ENCODE measurements at places on chromosomes 4 and X.

DNA sequence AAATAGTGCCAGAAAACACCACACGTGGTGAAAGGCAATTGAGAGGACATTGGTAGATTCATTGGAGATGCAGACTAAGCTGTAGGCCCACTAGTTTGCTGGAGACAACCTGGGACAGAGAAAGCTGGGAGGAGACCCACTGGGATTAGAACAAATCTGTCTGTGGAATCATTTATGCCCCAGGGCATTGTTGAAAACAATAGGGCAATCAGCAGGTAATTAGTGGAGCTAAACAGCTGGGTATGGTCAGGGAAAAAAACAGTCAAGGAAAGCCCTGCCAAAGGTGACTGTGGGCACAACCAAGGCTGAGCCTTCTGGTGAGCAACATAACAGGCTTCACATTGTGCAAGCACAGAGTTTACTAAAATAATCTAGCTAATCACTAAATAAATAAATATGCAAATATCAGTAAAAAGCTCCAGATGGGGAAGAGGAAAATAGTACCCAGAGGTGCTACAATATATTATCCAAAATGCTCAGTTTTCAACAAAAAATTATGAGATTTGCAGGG is 9.0 kb downstream of the TCEAL3 start:
- DNase-seq, result no peak

DNA sequence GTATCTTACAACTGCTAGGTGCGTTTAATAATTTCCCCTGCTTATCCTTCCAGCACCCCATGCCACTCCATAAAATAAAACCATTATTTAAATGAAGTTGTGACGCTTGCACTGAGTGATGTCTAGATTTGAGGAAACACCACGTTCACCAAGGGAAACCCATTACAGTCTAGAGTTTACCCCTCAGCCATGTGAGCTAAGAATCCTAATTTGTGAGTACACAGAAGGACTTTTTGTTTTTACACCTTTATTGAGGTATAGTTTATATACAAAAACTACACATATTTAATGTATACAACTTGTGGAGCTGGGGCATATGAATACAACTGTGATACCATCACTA is 326.8 kb downstream of the RAPGEF2 start:
- DNase-seq, result no peak

DNA sequence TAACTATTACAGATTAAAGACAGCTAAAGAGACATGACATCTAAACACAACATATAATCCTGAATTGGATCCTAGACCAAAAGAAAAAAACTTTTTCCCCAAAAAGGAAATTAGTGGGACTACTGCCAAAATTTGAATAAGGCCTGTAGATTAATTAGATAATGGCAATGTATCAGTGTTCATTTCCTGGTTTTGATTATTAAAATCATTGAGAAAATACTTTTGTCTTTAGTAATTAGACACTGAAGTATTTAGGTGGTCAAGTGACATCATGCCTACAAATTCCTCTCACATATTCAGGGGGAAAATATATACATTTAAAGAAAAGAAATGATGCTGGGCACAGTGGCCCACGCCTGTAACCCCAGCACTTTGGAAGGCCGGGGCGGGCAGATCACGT is 10.4 kb upstream of the USO1 start:
- DNase-seq, result no peak

- DNase-seq, result no peak
Measured at GRCh38 chr4:79466621-79467020, 58.6 kb upstream of the GK2 start.

DNA sequence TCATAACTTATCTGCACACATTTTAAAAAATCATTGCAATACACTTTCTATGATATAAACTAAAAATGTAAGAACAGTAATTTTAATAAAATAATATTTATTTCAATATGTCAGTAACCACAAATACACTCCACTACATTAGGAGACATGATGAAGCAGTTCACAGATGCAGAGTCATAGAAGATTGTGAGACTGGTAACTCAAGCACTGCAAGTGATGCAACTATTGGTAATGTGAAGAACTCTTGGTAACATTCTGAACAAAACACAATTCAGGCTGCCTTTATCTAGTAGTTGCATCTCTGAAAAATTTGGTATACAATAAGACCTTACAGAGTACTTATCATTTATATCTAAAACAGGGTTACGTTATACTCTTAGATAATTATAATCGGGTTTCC is 52.6 kb upstream of the LRAT start:
- no peak for DNase-seq

GRCh38 chrX:138191998-138192397 is 519.5 kb downstream of the FGF13 start:
- DNase-seq, result no peak

DNA sequence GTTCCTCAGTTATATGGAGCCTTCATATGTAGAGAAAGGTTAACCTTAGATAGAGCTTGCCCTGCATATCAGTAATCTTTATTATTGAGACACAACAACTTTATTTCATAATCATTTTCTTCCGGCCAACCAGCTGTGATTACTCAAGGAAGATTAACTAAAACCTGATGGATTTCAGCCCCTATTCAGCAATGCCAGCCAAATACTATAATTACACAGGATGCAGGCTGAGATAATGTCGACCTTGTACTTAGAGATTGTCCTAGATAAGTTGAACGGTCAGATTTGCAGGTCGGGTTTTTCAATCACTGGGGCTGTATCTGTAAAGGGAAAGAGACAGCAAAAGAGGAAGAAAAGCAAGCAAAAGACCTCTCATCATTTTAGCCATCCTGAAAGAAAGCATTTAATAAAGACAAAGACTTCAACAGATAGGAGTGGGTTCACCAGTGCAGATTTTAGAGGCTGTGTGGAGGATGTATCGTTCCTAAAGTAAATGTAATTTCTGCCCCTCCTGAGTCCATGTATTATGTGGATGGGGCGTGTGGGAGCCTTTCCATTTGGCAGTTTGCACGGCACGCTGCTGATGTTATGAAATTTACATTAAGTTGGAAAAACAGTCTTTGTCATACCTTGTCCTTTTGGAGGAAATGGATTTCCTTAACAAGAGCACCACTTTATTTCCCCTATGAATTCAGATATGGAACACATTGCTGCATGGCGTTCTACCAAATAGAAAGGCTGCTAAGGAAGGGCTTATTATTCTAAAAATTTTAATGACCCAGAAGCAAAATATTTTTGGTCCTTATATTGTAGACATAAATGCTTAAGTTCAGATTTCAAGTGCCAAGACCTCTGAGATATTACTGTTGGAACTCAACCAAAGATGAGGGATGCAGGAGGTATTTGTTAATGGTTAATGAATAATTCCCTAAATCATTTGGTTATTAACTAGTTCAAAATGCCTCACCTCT is 496.7 kb downstream of the SPRY1 start:
- DNase-seq, result no peak

GRCh38 chr4:34534916-34535315 is 1709.4 kb downstream of the ARAP2 start:
- no peak for DNase-seq

DNA sequence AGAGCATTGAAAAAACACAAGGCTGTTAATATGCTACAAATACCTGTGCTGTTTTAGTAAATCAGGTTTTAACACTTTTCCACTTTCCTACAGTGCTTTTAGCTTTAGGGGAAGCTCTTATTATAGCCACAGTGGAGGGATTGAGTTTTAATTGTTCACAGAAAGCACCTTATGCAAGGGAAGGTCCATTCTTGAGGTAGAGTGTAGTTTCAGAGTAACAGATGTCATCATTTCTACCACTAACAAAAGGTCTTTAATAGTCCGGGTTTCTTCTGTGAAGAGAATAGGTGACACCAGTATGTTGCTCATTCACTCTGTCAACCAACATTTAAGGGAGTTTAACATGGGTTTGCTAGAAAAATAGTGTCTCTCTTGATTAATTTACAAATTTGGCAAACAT is 104.4 kb downstream of the STIM2 start:
- DNase-seq, result no peak

GRCh38 chr4:109510687-109511086 is 49.4 kb upstream of the MCUB start:
- DNase-seq, result no peak

DNA sequence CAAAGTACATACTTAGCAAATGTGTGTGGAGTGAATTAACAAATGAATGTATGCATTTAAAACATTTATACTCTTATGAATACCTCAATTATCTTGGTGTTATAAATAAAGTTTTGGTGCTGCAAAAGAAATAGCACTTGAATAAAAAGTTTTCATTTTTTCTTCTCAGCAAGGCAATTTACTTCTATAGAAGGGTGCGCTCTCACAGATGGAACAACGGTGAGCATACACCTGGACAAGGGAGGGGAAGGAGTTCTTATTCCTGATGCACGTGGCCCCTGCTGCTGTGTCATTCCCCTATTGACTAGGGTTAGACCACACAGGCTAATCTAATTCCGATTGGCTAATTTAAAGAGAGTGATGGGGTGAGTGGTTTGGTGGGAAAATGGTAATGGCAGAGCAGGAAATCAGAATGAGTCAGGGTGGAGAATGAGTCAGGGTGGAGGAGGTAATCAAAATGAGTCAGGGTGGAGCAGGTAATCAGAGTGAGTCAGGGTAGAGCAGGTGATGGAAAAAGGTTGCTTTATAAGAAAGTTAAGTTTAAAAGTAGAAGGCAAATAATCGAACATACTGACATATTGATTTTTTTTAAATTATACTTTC is 28.2 kb upstream of the PGK1 start:
- no peak for DNase-seq

Measured in CD4-positive, alpha-beta T cell treated with Interleukin-10 for 1 hour (primary cell).